NCI-H2029 treated with DMSO at 0.1 percent for 48 hours (cell line): ENCODE measurements at places on chromosomes 3 and 15.
A peak's percentile ranks its signal among the peaks of the same experiment; 100 is the strongest.

DNA sequence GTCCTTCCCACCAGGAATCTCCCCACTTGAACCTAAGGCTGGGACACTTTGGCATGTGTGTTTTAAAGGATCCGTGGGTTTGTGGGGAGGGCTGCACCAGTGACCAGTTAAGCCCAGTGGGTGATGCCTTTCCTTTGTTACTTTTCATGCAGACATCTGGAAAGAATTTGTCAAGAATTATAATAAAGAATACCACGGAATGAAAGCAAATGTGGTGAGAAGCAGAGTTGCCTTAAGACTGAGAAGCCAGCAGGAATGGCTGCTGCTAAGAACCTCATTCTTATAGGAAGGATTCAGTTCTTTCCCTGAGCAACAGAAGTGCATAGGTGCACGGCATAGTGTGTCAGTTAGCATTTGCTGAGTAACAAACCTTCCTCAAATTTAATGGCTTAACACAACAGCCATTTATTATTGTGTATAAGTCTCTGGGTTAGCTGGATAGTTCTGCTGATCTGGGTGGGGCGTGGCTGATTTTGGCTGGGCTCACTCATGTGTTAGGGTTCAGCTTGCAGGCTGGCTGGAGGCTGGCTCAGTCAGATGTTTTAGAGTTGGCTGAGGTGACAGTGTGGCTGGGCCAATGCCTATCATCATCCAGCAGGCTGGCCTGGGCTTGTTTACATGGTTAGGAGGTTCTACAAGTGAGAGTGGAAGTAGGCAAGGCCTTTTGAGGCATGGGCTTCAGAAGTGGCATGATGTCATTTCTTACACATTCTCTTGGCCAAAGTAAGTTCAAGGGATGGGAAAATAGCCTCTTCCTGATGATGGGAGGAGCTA is 262.7 kb upstream of the CTDSPL start:
- no peak for DNase-seq

DNA sequence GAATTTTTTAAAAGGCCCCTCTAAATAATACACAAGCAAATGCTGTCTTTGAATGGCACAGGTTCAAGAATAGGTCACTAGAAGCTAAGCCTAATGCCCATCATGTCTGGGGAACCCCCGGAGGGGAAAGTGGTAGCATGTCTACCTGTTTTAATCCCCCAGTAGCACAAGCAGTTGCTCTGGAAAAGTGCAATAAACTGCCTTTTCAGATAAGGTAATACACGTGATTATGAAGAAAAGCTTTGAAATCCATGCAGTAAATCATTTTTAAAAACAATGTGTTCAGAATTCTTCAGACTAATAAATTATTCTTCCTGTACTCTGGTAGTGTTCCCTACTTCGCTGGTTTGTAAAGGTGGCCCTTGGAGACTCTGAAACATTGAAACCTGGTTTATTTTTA is 922.2 kb downstream of the ROBO1 start:
- DNase-seq, result no peak

GRCh38 chr15:50909010-50909317 is 481 bp downstream of the AP4E1 start:
- DNase-seq, result no peak

DNA sequence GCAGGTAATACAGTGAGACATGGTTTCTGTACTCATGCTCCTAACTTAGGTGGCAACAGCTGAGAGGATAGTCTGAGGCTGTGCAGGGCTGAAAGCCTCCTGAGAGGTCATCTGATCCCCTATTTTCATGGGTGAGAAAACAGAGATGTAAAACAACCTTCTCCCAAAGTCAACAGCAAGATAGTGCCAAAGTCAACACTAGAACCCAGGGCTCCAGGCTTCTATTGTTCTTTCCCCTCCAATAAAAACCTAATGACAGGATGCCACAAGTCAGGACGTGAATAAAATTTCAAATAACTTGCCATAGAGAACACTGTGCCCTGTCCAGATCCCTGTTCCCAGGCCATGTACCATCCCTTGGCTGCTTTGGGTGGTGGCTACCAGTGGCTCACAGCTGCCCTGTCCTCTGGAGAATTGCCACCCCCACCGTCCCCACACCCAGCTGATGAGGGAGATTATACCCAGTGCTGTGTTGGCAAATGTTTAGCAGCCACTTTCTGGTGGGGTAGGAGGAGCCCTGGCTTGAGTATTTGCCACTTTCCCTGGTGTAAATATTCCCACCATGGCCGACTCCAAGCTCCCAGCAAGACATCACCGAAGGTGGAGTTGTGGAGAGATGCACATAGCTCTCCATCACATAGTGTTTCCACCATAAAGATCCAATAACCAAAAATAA is 54.8 kb downstream of the SRGAP3 start:
- DNase-seq, result peak; percentile 100

DNA sequence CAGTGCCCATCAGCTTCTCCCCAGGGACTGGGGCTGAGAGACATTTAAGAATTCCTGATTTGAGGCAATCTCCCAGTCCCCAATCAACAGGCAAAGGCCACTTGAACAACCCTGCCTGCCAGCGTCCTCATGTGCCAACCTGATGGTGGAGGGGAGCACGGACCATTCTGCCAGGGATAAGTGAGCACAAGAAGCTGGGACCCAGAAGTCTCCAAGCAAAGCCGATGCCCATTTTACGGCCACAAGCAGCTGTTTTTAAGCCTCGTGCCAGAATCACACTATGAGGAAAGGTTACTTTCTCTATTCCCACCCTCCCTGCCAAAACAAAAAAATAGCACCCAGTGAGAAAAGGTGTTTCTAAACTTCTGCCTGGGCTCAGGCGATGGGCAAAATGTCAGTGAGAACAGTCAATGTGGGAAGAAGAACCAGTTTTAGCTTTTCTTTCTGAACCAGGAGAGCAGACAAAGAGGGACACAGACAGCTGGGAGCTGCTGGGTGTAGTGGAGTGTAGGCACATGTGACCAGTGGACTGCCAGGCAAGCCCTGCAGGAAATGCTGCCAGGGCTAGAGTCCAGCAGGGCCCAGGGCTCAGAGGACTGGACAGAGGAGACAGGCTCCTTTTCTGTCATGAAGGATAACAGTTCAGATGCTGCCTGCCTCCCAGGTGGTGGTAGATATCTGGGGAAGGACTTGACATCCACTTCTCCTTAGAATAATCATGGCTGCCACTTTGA is 57.7 kb downstream of the ATP2B2 start:
- no peak for DNase-seq

- no peak for DNase-seq
Measured at GRCh38 chr15:22871481-22872086, 33.1 kb downstream of the NIPA2 start.

- no peak for DNase-seq
Measured at GRCh38 chr3:74463515-74463914, 150.9 kb downstream of the CNTN3 start.

DNA sequence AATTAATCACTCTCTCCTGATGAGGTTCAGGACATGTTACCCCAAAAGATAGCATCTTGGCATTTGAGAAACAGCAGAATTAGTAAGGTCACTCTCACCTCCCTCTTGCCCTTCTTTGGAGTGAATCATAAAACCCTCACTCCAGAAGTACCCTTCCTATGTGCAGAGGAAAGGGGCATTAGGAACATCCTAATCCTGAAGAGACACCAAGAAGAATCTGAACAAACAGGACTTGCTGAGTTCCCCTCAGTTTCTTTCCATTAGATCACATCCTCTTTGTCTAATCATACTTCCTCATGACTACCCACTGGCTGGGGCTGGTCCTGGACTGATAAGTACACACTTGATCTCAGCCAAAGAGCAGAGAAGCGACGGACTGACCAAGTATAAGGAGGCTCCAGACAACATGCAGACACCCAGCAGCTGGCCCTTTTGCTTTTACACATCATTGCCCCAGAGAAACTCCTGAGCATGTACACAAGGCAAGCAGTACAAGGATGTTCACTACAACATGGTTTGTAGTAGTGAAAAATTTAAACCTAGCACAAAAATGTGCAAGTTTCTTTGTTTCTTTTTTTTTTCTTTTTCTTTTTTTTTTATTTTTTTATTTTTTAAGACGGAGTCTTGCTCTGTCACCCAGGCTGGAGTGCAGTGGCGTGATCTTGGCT is 15.0 kb upstream of the TM6SF1 start:
- DNase-seq, result no peak

DNA sequence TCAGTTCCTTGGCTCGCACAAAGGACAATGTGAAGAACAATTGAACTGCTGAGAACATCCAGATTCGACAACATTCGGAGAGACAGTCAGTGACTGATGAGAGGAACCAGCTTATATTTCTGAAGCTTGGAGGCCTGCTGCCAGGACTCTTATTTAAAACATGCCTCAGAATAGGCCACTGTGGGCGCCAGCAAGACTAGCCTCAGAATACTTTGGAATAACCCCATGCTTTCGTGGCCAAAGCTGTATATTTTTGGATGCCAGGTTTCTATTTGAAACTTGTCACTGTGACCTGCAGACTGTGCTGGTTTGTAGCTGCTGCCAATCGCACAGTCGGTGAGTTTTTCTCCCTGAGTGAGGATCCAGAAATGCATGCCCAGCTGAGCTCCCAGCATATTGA is 129.9 kb upstream of the UBE3A start:
- no peak for DNase-seq

DNA sequence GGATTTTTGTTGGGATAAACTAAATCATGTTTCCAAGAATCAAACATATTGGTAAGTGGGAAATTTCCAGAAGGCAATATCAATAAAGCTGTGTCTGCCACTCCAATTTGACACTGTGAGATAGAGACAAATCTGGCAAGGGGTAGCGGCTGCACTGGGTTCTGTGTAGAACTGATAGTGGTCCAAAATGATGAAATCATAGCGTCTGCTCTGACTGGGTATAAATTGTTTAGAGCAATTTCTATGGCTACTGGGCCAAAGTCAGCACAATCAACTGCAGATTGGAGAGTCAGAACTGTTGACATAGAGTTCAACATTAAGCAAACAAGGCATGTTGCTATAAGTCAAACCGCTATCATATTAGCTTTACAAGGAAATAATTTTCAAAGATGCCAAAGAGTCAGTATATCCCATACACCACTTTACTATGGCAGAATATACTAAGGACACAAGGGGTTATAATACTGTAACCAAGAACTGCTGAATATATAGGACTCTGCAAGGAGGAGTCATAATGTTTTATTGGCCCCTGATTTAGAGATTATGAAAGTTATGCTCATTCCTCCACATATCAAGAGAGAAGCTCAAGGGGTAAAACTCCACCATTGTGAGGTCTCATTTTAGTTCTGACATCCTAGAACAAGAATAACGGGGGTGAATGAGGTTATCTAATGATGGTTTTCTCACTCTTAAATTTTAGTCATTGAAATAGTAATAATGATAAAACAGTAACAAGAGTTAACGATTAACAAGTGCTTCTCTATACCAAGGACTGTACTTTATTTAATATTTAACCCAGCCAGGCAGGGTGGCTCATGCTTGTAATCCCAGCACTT is 309.7 kb upstream of the GADL1 start:
- DNase-seq, result no peak

- no peak for DNase-seq
Measured at GRCh38 chr3:194079702-194080172, 56.2 kb upstream of the HES1 start.

- DNase-seq, result no peak
Measured at GRCh38 chr15:81303244-81304225, 20.4 kb downstream of the STARD5 start.

DNA sequence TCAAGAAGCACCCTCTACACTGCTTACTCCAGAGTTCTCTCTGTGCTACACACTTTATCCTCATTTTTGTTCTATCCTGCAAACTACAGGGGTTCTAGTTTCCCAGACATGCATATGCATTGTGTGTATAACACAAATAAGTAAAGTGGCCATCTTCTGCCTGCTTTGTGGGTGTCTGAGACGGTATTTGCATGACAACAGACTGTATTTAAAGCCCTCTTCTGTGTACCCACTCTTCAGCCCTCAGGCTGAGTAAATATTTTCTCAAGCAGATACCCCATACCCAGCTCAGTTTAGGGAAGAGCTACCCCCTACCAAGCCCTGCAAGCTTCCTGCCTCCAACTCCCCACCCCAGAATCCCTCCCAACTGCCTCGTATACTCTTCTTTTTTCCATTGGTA is 31.7 kb downstream of the SYNPR start:
- no peak for DNase-seq

- DNase-seq, result no peak
Measured at GRCh38 chr3:139122221-139122581, 77.5 kb upstream of the PRR23C start.

GRCh38 chr3:178761461-178761860 is 225.2 kb downstream of the KCNMB2 start:
- DNase-seq, result no peak

DNA sequence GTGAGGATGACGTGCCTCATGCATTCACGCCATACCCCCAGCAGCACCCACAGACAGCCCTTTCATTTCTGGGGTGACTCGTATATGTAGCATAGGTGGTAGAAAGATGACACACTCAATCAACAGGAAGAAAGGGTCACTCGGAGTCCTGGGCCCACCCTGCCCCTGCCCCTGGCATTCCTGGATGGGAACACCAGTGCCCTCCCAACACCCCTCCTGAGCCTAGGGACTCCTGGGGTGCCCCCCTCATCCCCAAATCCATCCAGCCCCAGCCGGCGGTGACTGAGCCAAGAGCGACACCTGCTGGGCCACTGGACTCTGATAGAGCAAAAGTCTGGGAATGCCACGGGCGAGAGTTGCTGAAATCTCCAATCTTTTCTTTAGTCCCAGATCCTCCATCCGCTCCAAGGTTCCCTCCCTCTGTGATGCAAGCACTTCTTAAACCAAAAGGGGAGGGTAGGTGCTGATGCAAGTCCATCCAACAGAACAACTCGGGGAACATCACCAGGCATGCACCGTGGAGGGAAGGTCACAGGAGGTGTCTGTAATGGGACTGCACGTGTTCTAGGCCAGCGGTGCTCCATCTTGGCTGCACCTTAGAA is 31.1 kb downstream of the ACAN start:
- no peak for DNase-seq

- DNase-seq, result no peak
Measured at GRCh38 chr15:80309769-80310384, 57.9 kb upstream of the CTXND1 start.

DNA sequence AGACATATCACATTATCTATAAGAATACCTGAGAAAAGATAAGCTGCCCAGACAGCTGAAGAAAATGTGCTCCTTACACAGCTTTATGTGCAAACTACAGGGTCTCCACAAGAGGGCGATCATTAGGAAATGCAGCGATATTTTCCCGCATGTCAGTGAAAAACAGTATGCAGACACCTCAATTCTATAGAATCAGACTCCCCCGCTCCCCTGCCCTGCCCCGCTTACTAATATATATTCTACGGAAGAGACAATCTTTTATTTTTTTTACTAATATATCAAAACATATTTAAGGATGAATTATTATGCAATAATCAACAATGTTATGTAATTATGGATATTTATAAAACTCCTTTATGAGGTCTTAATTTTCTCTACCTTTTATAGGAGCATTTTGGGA is 681.3 kb downstream of the ROBO1 start:
- DNase-seq, result peak; percentile 29

GRCh38 chr3:180295811-180296210 is 259.1 kb upstream of the PEX5L start:
- DNase-seq, result peak; percentile 10

GRCh38 chr3:14923476-14923875 is 23.9 kb upstream of the NR2C2 start:
- DNase-seq, result no peak

GRCh38 chr3:155701882-155702465 is 42.9 kb downstream of the PLCH1 start:
- DNase-seq, result peak; percentile 58

GRCh38 chr3:138862924-138863775 is 28.4 kb upstream of the PIK3CB start:
- DNase-seq, result no peak
